ENCODE measurements at places on chromosomes 5 and 9.

DNA sequence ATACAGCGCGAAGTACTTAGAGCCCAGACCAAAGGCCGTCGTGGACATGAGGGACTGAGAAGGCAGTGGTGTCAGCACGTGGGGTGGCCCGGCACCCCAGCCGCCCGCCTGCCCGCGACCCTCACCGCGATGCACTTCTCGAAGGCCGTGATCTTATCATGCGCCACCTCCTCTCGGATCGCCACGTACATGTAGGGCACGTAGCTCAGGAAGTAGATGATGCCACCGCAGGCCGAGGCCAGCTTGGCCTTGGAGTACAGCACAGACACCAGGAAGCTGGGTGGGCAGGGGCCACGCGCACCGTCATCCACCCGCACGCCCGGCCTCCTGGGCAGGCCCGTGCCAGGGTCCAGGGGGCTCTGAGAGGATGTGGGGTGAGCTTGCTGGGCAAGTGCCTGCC is 11.0 kb downstream of the ABCA2 start:
- no peak for DNase-seq

GRCh38 chr9:127904561-127905003 is 5.2 kb upstream of the ST6GALNAC6 start:
- peak; percentile 24 for DNase-seq

- DNase-seq, result peak; percentile 33
These were observed 43.1 kb downstream of the NACC2 start for GRCh38 chr9:136051837-136052471.

DNA sequence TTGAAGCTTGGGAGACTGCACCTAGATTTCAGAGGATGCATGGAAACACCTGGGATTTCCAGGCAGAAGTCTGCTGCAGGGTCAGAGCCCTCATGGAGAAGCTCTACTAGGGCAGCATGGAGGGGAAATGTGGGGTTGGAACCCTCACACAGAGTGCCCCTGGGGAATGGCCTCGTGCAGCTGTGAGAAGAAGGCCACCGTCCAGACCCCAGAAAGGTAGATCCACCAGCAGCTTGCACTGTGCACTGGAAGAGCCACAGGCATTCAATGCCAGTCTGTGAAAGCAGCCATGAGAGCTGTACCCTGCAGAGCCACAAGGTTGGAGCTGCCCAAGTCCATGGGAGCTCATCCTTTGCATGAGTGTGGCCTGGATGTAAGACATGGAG is 285.3 kb upstream of the FAM174A start:
- DNase-seq, result no peak

- no peak for DNase-seq
These were observed 9.5 kb upstream of the ADGRD2 start for GRCh38 chr9:124440786-124441185.

GRCh38 chr5:36724467-36725332 is 118.3 kb downstream of the SLC1A3 start:
- DNase-seq, result peak; percentile 35

DNA sequence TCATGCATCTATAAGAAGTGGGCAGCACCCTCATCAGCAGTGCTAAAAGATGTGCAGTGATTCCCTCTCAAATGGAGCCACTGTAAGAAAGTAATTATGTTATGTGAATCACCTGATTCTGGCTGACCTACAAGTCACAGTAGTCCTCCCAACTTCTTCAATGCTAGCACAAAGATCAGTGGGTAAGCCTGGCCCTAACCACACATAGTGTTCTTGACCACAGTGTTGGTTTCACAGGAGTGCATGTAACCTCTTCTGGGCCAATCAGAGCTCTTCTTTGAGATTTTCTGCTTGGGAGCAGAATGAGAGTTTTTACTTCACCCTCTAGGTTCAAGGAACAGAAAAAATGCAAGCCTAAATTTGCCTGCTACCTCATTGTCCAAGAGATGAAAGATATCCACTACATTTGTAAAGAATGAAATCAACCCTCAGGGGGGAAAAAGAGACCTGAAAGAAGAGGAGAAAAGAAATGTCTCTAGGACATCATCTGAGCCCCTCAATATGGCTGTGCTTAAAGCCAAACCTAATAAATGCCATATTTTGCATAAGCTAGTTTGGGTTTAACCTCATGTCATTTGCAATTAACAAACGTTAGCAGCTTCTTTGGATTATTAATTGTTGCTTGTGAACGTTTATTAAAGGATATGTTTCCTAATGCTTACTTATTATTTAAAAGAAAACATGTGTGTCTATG is 65.3 kb upstream of the ADRB2 start:
- no peak for DNase-seq

GRCh38 chr9:88259001-88259400 is 120.7 kb upstream of the SPATA31C2 start:
- no peak for DNase-seq

GRCh38 chr9:79034583-79034982 is 537.2 kb upstream of the TLE4 start:
- DNase-seq, result no peak

DNA sequence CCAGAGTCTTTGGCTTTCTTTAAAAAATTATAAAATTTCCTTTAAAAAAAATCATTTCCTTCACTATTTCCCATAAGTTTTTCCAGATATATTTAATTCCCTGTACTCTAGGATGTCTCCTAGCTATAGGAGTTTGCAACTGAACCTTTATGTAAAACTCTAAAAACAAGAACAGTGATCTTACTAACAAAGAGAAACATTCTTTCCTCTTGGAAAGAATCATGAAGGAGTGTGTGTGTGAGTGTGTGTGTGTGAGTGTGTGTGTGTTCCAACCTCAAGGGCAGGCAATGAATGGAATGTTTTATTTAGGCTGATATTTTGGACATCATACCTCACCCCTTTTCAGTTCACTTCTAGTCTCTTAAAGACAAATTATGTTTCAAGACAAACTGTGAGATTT is 309.2 kb downstream of the CEMIP2 start:
- no peak for DNase-seq

- DNase-seq, result no peak
These were observed 183.5 kb upstream of the ACO1 start for GRCh38 chr9:32200896-32201295.

DNA sequence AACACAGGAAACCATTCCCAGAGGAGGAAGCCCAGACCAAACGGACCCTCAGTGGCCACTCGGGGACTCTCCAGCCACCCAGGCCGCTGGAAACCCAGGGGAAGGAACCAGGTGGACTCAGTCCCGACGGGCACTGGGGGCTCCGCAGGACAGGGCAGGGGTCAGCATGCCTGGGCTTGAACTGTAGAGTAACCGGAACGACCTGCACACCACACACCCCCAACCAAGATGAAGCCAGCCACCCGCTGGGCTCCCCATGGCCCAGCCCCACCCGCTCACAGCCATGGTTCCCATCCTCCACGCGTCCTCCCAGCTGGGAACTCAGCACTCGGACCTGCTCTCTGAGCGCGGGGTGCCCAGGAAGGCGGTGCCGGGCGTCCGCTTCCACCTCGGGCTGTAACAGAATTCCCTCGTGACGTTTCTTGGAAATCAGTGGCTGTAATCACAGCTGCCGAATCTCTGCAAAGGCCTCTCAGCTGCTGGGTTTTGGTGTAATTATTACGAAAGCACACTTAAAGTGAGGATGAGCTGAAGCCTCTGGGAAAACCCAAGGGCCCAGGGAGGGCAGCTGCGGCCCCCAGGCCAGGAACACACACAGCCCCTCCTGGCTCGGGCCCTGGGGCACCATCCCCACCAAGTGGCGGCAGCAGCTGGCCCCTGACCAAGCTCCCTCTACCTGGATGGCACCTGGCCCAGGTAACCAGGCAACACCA is 13.8 kb downstream of the NACC2 start:
- DNase-seq, result no peak

- DNase-seq, result no peak
These were observed 67.5 kb downstream of the SPEF2 start for GRCh38 chr5:35685161-35685560.

DNA sequence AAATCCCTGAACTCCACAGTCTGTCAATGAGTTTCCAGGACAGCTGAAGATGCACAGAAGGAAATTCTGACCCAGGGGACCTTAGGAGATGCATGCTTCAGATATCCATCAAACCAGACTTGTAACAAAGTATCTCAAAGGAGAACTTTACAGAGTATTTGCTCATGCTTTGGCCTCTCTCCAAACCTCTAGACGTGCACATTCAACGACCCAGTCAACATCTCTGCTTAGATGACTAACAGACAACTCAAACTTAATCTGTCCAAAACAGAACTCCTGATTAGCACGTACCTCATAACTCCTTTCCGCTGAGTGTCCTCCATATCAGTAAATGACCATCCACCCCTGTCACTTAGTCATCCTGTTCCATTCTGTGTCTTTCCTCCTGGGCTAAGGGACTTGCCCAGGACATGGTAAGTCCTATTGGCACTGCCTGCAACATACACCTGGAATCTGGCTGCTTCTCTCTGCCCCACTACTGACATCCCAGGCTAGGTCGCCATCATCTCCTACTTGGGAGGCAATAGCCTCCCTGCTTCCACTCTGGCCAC is 107.4 kb downstream of the LMNB1 start:
- no peak for DNase-seq

DNA sequence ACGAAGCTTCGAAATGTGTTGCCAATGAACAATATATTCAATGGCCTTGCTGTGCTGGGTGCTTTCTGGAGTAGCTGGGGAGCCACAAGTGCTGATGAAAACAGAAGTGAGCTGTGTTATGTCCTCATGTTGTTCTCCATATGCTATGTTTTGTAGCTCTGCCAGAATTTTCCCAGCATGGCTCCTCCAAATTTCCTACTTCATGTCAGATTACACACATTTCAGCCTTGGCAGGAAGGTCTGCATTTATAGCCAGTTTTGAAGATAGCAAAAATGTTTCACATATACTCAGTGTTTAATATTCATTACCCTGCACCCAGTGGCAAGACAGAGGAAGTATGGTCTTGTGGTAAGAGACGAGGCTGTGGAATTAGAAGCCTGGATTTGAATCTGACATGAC is 22.6 kb upstream of the NMUR2 start:
- no peak for DNase-seq

- no peak for DNase-seq
These were observed 40.5 kb downstream of the CCNJL start for GRCh38 chr5:160271836-160272235.

DNA sequence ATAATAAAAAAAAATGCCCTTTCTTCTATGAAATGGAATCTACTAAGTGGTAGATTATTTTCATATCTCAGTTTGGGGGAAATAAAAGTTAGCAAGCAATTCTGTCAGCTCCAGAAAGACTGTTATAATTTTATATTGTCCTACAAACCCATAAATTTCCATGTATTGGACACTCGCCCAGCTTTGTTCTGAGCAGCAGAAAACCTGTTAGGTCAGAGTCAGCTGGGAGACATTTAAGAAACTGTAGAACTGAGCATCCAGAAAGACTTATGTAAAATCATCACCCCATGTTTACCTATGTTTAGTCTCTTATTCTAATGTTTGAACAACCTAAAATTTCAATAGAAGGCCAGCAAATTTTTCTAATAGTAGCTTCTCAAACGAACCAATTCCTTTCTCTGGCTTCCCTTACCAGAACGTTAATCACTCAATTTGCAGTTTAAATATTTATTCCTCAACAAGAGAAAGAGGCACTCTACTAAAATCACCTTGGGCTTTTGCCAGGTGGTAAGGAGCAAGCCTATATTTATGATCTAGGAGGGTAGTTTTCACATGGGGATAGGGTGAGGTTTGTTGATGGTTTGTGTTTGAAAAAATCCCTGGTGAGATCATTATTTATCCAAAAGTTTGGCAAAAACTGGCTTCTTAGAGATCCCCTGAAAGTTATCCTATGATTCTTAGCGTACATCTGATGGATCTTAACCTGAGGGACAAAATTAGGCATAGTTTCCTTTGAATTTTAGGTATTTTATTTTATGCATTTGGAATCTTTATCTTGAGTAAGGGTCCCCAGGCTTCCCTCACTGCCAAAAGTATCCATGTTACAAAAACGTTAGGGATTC is 34.4 kb downstream of the MACROH2A1 start:
- no peak for DNase-seq

DNA sequence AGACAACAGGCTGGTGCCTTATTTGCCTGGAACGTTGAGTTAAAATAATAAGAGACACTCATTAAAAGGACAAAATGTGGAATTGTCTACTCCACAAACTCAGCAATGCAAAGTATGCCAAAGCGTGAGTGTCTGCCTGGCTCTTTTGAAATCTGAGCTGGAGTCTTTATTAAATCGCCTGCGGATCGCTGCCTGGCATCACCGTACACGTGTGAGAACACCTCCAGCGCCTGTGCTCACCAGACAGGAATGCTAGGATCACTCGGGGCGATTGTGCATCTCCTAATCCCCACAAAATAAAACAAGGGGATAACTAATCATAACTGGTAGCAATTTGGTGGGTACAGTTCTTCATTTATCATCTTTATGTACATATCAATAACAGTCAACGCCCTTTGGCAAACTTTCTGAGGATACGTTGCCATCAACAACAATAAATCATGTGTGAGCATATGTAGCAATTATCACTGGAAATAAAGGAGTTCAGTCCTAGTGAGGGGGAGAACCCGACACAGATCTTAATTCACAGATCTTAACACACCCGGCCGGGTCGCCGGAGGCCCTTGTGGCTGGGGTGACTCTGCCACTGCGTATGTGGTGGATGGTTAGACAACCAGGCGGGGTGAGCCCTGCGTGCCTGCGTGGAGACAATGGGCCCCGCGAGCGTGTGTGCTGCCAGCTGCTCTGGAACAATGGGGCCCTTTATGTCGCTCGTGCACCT is 284.9 kb upstream of the IRX1 start:
- no peak for DNase-seq

DNA sequence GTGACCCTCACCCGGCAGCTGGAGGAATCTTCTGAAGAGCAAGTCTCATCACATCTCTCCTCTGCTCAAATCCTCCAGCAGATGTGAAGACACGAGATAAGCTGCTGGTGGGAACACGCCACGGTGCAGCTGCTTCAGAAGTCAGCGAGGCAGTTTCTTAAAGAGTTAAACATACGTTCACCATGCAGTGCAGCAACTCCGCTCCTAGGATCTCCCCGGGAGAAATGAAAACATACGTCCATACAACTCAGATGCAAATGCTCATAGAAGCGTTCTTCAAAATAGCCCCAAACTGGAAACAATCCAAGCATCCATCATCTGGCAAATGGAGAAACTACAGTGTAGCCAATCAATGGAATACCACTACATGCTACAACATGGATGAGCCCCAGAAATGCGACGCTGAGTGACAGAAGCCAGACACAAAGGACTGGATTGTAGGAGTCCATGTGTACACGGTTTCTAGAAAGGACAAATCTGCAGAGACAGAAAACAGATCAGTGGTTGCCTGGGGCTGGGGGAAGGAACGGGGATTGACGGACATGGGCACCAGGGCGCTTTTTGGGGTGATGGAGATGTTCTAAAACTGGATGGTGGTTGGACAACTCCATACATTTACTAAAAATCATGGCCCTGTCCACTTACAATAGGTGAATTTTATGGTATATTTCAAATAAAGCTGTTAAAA is 150.6 kb downstream of the COL23A1 start:
- DNase-seq, result no peak

- DNase-seq, result no peak
These were observed 5.3 kb downstream of the TXNDC15 start for GRCh38 chr5:134879456-134879855.
